ENCODE measurements at places on chromosomes 4 and X. TPM values are rescaled to one million over a fixed set of nuclear protein-coding genes. Genes with fewer than 3 reads are reported as not detected.
A peak's percentile ranks its signal among the peaks of the same experiment; 100 is the strongest.

GRCh38 chrX:153416781-153417450 is 5.6 kb downstream of the ZFP92 start:
- DNase-seq: no peak

GRCh38 chr4:104983615-104984179 is 163.0 kb upstream of the TET2 start:
- no peak for DNase-seq

- DNase-seq: no peak
Measured at GRCh38 chr4:93771640-93772411, 56.7 kb upstream of the ATOH1 start.

DNA sequence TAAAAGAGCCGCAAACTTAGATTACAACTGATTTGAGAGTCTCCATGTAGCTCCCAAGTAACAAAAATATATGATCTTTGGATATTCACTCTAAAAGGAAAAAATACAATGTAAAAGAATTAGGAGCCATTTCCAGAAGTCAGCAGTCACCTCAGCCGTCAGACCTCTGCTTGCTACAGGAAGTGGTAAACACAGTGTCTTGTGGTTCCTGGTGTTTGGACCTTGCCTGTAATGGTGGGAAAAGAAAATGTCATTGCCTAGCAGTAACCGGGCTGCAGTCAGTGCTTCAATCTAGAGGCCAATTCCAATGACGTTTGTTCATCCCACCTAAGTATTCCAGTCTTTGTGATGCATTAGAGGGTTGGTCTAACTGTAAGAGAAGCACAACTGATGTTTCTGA is 28.9 kb upstream of the SMIM31 start:
- DNase-seq: no peak

GRCh38 chrX:106954041-106954440 is 33.8 kb downstream of the CLDN2 start:
- no peak for DNase-seq

DNA sequence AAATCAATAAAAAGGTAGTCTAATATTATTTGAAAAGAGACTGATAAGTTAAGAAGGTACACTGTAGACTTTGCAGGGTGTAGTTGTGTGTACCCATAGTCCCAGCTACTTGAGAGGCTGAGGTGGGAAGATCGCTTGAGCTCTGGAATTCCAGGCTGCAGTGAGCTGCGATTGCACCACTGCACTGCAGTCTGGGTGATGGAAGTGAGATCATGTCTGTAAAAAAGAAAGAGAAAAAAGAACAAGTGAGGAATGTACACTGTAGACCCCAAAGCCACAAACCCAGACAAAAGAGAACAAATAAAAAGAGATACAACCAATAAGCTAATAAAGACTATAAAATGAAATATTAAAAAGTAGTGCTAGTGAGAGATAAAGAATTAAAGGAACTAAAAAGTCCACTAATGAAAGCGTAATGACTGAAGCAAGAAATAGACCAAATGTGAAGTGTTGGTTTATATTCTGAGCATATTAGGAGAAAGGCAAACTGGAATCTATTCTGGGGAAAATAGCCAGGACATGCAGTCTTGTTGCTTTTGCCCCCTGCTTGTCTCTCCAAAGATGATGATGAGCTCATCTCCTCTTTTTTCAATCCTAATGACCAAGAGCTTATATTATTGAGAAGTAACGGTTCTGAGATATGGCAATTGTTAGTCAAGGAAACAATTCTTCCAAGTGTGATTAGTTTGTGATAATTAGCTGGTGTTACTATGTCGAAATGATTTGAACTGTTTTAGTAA is 19.1 kb downstream of the GSX2 start:
- DNase-seq: no peak

GRCh38 chrX:132181364-132181763 is 37.9 kb downstream of the RAP2C start:
- peak; percentile 3 for DNase-seq

DNA sequence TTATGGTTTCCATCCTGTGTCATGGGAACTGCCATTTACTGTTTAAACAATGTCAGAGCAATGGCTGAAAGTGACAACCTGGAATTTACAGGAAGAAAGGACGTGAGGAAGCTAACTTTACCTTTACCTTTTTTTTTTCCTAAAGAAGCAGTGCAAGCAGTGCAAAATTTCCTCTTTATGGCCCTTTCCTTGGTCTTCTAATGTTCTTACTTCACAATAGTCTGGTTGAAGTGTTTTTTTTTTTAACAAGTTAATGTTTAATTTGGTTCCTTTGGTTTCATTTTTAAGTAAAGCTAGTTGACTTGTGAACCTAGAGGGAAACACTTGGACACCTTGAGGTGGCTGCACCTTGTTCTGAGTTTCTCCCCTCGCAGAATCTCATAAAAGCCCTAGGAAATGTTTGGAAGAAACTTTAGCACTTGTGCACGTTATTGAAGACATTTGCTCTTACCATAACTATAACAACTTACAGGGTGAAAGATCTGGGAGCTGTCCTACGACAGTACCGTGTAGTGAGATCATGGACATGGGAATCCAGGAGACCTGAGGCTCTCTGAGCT is 1.8 kb downstream of the SGMS2 start:
- no peak for DNase-seq

- DNase-seq: no peak
Measured at GRCh38 chr4:136400829-136401228, 1131.5 kb downstream of the PCDH18 start.

DNA sequence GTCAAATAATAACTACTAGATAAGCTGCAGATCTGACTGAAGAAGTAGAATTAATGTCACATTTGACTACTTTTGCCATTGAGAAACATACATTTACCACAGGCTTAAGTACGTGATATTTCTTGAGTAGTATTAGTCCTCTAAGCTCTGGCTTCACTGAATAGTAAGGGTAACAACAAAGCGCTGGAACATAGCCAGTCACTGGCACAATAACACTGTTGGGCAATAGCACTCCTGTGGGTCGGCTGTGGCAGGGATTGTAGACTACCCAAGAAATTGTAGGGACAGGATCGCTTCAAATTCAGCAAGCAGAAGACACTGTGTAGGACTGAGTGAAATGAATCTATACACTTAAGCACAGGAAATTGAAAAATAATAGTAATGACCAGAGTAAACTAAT is 27.1 kb upstream of the IL15 start:
- DNase-seq: peak; percentile 45

DNA sequence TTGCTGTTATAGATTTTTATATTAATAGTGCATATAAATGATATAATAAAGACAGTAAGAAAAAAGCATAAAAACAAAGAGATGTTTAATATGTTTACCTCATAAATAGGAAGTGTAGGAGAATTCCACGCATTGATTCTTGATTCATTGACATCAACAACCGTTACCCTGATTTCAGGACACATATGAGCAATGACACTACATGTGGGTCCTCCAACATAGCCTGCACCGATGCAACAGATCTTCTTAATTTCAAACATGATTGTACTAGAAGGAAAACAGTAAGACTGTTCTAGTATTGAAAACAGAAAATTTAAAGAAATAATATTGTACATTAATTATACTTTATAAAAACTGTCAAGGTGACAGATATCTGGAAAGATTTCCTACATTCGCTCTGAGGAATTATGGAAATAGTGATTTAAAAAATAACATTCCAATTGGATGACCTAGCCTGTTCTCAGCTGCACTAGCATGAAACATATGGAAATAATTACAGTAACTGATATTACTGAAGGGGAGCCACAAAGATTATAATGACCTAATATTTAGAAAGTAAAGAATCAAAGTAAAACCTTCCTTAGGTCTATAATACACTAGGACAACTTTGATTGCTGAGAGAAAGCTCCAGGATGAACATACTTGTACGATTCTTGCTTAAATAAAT is 5.9 kb downstream of the UGDH start:
- DNase-seq: no peak

DNA sequence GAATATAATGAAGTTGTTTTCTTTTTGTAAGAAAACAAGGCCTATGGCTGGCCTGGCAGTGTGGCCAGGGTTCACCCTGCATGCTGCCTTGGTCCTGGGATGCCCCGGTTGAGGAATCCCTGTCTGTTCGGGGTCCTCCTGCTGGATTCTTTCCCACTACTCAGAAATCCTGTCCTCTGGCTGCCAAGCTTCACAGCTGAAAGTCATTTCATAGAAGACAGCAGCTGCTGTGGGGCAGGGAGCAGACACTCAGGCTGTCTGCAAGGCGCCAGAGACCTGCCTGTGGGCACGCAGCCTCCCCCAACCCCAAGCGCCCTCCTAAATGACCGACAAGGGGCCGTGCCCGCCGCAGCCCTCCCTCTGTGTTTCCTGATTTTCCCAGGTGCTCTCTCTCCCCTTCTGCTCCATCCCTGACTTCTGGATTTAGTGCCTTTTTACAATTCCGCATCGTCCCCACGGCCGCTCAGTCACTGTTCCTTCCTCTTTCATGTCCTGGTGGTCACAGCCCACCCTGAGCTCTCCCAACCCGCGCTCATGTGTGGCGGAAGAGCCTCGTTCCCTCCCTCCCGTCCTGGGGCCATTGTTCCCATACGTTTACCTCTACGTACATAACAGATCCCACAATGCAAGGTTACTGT is 27.5 kb downstream of the ZFYVE28 start:
- DNase-seq: peak; percentile 56

GRCh38 chrX:39065051-39065871 is 264.0 kb downstream of the MID1IP1 start:
- peak; percentile 80 for DNase-seq

GRCh38 chr4:135244696-135245095 is 1043.1 kb upstream of the PABPC4L start:
- DNase-seq: no peak

DNA sequence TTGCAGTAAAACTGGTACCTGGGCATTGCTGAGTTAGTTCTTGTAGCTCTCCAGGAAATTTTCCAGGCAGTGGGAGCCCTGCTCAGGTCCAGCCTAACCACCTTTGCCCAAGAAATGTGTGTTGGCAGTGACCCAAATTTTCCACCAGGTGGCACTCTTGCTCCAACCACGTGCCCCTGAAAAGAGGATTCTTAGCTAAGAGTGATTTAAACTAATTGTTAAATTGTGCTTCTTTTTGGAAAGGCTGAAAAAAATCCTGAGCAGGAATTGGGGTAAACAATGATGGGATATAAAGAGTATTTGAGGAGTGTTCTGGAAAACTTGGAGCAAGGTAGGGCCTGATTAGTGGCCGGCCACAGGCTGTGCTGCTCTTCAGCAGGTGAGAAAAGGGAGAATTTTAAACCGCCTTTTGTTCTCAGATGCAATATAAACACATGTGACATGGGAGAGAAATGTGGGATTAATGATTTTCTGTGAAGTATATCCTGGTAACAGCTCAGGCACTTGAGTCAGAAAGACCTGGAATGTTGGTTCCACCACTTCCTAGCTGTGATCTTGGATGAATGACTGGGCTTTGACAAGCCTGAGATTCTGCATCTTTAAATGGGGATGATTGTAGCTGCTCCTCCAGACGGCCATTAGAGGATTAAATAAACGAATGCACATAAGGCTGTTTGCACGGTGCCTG is 219.6 kb downstream of the PTTG2 start:
- peak; percentile 79 for DNase-seq

DNA sequence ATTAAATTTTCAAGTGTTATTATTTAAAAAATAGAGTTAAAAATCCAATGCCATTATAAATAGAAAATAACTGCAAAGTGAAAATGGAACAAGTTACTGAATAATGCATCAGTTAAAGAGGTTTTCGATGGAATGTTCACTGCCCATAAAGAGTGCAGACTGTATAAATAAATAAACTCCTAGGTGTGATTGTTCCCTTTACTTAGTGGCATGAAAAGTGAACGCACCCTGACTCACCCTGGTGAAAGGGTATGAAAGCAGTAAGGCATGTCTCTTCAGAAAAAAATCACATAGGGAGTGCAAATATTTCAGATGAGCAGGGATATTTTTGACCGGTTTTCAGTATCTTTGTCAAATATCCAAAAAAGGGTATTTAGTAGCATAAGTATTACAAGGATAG is 387.8 kb downstream of the DCAF12L2 start:
- no peak for DNase-seq

- DNase-seq: no peak
Measured at GRCh38 chr4:139915037-139915436, 238.9 kb downstream of the MAML3 start.

GRCh38 chrX:48966796-48967579 is 4.7 kb downstream of the KCND1 start:
- peak; percentile 28 for DNase-seq

DNA sequence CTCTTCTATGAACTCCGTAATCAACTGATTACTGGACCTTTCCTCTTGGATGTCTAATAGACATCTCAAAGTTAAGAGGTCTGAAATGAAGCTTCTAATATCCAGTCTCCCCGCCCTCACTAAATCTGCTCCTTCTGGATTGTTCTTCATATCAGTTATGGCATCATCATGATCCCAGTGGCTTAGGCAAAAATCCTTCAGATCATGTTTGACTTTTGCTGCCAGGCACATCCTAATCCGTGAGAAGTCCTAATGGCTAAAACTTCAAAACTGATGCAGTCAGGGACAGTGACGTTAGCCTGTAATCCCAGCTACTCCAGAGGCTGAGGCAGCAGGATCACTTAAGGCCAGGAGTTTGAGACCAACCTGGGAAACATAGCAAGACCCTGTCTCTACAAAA is 55.1 kb upstream of the GUCY1A1 start:
- no peak for DNase-seq

GRCh38 chrX:96403446-96403845 is 281.2 kb upstream of the DIAPH2 start:
- no peak for DNase-seq

- no peak for DNase-seq
Measured at GRCh38 chr4:162016991-162017390, 146.8 kb downstream of the FSTL5 start.

DNA sequence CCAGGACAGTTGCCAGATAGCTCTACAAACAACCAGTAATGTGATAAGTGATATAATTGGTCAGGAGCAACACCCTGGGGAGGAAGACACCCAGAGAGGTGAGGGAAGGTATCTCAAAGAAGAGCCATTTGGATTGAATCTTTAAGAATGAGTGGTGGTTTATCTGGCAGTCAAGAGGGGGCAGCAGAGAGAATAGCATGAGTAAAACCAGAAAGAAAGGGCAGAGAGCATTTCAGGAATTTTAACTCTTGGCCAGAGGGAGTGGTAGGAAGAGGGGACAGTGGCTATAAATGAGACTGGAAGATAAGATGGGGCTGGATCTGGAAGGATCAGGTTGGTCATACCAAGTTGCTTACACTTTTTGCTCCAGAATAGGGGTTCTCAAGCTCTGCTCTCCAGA is 5.9 kb upstream of the SEPTIN6 start:
- peak; percentile 74 for DNase-seq

- peak; percentile 63 for DNase-seq
Measured at GRCh38 chr4:80192937-80193336, 4.4 kb upstream of the PRDM8 start.

DNA sequence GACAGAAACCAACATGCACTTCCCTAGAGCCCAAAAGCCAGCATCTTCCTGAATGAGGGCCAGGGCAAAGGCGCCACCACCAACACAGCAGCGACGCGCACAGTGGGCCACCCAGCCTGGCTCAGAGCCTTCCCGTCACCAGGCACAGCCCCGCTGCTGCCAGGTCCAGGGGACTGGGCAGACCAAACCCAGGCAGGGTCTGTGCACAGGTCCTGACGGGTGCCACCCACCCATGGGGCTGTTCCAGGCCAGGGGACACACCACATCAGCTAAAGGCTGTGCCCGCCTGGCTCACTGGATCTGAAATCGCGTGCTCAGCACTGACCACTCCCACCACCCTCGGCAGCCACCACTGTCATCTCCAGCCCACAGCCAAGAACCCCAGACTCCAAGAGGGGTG is 13.8 kb downstream of the FAM53A start:
- no peak for DNase-seq

Gene ADH7
- total RNA-seq: not detected

Gene TMEM156
- total RNA-seq: not detected

Gene SYTL5
- total RNA-seq: 0.16 TPM

Gene CFP
- 0.08 TPM for total RNA-seq

Gene CRMP1
- total RNA-seq: 23.6 TPM

Gene SPANXA1
- total RNA-seq: not detected

Gene SMAD1
- total RNA-seq: 58.9 TPM

Gene RS1
- total RNA-seq: not detected

Gene PFKFB1
- 0.16 TPM for total RNA-seq

Gene ABCG2
- 1.6 TPM for total RNA-seq
